Mesothelial cell of epicardium (in vitro differentiated cells): ENCODE measurements at places on chromosomes 7 and 10.

GRCh38 chr7:69871886-69872569 lies 273.8 kb downstream of the AUTS2 start:
- no peak for DNase-seq

- DNase-seq = no peak
These were observed 19.2 kb upstream of the EPC1 start for GRCh38 chr10:32366111-32366510.

- no peak for DNase-seq
These were observed 40.6 kb downstream of the MGAM2 start for GRCh38 chr7:142152076-142152475.

DNA sequence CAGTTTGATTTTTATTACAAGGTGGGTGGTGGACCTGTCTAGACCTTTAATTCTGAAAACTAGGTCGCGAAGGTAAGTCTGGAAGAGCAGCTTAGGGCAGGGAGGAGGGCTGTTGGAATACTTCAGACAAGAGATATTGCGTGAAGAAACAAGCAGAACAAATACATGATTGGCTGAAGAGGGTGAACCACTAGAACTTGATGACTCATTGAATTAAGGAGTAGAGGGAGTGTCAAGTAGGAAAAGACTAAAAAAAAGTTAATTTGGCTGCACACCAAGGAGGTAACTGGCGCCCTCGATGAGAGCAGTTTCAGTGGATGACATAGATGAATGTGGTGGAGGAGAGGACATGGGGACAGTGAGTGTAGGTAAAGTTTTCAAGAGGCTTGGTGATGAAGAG lies 41.3 kb downstream of the WNT2 start:
- no peak for DNase-seq

- no peak for DNase-seq
These were observed 3.0 kb downstream of the STRIP2 start for GRCh38 chr7:129437190-129437589.

- no peak for DNase-seq
These were observed 1.4 kb downstream of the C10orf71 start for GRCh38 chr10:49300140-49300974.

DNA sequence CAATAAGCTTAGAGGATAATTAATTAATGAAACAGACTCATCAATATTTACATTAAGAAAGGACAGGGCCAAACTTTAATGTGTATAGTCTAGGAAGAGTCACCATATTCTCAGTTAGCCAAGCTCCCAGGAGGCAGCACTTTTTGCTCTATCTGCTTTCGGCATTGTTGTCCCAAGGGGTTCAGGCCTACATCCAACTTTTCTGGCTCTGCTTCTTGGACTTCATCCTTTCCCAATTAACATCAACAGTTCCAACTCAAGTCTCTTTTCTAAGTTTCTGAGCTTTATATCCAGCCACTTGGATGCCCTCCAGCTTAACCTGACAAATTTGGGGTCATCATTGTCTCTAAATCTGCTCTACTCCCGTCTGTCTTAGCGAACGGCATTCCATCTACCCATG lies 42.8 kb downstream of the GLI3 start:
- DNase-seq = no peak
